ENCODE measurements at places on chromosomes 11 and 22. TPM values are rescaled to one million over a fixed set of nuclear protein-coding genes. Genes with fewer than 3 reads are reported as not detected.

- DNase-seq, result no peak
Measured at GRCh38 chr11:93933230-93933629, 82.8 kb upstream of the VSTM5 start.

- DNase-seq, result no peak
Measured at GRCh38 chr22:20765938-20766337, 8.0 kb upstream of the SERPIND1 start.

DNA sequence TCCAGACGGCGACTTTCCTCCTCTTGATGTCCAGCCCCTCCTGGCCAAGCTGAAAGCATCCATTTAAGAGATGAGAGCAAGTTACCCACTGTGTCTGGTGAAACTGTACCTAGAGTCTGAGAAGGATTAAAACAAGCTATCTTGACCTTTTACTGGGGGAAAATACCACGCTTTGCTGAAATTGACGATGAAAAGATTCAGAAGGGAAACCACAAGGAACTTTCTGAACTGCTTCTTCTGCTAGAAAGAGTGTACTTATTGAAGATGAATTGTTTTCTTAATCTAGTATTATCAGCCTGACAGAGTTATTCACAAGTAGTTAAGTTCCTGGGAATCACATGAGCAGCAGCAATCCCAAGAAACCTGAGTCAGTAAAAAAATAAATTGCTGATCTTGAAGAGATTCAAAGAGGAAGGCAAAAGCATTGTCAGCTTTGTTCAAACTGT lies 13.1 kb upstream of the MS4A6A start:
- DNase-seq, result no peak

DNA sequence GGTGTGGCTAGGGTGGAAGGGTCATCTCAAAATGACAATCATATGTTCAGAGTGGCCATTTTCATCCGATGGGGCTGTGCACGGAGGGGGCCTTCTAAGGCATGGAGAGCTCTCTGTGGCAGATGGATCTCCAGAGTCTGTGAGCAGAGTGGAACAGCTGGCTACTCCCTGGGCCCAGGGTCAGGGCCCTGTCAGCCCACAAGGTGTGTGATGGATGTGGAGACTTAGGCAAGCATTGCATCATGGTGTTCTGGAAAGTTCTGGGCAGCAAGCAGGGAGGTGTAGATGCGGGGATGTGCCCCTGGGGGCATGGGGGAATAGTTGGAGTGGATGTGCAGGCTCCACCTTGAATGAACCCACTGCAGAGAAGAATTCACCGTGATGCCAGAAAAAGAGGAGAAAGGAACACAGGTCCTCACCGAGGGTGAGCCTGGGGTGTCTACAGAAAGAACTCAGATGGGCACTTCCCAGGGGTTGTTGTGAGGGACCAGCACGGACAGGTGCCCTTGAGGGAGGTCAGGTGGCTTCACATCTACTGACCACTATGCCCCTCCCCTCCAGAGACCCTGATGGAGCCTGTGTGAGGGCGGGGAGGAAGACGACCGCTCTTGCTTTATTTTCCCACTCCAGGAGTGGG lies 51.1 kb downstream of the CHRDL2 start:
- no peak for DNase-seq

- DNase-seq, result no peak
Measured at GRCh38 chr11:41659985-41660384, 200.5 kb upstream of the LRRC4C start.

- DNase-seq, result no peak
Measured at GRCh38 chr11:112025707-112026106, 499 bp downstream of the DLAT start.

GRCh38 chr11:15059132-15059915 lies 14.1 kb upstream of the CALCB start:
- DNase-seq, result no peak

The OR5D18 gene
- not detected for total RNA-seq

DNA sequence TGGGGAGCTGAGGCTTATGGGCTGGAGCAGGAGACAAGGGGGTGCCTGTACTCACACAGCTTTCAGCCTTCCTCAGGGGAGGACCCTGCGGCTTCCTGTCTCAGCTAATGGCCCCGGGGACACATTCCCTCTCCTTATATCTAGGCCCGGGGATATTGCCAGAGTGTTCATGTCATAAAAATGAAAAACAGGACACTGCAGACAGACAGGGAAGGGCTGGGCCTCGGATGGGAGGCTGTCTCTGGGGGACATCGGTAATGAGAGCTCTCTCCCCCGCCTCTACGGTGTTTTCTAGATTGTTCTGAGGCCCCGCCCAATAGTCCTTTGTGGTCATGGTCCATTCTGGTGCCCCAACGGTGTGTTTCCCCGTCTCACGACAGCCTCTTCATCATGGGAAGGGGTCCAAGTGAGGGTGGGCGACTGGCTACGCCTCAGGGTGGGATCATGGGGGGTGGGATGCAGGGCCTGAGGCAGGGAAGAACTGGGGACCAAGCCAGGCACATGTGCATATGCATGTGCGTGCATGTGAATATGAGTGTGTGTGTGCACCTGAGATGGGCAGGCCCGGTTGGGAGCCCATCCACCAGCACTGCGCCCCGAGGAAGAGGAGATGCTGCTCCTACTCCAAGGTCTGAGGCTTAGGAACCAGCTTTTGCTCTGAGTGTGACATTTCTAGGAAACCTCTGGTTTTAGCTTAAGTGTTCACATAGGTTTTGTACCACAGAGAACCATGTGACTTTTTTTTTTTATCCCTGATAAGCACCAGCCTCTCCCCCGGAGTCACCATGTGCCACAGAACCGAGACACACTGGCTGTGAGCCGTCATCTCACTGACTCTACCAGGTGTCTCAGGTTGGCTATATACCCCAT lies 5.3 kb downstream of the ARVCF start:
- DNase-seq, result no peak

- DNase-seq, result peak; percentile 37
Measured at GRCh38 chr11:13168271-13168670, 109.3 kb upstream of the BMAL1 start.

- no peak for DNase-seq
Measured at GRCh38 chr11:123525097-123525496, 95.0 kb downstream of the GRAMD1B start.

The NFAM1 gene
- total RNA-seq, result 0.36 TPM

Data from prostate gland (tissue), 2 donors.